ENCODE measurements at places on chromosomes 5 and 9.

DNA sequence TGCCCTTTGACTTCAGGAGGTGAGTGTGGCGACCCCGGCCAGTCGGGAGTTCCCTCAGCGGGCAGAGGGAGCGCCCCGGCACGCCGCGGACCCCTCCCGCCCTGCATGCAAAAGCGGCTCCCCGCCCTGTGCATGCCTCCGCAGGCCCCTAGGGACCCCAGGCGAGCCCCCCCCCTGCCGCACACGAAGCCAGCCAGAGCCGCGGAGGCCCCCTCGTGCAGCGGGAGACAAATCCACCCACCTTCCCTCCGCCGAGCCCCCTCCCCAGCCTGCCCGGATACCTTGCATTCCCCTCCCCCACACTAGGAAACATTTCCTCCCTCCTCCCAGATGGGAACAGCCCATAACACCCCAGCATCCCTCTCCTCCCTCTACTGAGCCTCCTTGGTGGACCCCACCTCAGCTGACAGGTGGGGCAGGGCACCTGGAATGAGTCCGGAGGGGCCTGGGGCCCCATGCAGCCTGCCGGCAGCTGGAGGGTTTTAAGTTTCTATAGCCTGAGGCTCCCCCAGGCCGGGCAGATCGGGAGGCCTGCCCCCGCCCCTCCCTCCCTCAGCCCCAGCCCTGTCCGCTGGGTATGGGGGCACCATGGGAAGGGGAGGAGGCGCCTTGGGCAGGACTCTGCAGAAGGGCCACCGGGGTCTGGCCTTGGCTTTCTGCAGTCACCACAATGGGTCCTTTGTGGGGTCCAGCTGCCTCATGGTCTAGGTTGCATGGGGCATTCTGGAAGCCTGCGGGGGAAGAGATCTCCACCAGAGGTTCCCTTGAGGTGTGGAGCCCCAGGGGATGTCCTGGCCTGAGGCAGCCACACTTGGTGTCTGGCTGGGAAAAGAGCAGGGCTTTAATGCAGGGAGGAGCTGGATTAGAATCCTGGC lies 601 bp downstream of the ERGIC1 start:
- peak; percentile 51 for DNase-seq

- no peak for DNase-seq
These were observed 7.8 kb upstream of the VLDLR start for GRCh38 chr9:2613730-2614271.

GRCh38 chr5:151085517-151086041 lies 4.7 kb upstream of the TNIP1 start:
- DNase-seq = peak; percentile 60

- DNase-seq = no peak
These were observed 452.8 kb downstream of the RAB3C start for GRCh38 chr5:59035681-59036080.

DNA sequence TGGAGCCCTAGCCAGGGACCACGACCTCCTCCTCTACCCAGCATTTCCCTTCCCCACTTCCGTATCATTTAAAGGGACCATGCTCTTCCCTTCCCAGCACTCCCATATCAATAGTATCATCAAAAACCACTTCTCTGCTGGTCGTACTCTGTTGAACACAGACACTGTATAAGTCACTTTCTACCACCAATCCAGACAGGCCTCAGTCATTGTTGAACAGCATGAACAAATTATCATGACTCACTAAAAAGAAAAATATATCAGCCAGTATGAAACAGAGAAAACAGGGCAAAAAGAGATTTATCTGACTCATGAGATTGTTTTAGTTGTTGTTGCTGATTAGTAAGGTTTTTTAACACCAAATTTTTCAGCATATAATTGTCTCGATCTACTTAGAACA lies 89.8 kb downstream of the CDKN2A start:
- DNase-seq = no peak

DNA sequence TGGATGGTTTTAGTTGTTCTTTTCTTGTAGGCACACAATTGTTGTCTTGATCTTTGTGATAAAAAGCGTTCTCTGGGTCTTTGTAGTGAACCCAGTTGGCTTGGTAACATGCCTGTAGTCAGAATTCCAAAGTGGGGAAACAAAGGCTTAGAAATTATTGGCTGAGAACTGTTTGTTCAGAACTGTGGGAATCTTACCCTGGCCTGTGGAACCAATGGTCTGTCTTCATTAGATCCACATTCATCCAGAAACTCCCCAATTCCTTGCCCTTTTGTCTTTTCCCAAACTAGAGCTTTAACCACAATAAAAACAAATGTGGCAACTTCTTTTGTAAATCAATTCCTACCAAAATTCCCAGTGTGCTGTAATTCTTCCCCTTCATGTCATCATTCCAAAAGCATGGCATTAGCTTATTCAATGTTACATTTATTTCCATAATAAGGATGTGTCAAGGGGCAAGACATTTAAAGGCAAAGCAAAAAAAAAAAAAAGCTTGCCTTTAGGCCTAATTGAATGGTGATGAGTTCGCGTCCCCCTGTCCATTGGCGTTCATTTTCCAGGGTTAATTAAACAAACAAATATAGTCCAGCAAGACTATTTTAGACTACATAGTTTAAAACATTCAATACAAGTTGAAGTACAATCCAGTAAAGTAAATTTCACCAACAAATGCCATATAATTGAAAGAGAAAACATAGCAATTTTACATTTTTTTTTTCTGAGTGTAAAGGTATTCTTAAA lies 249.8 kb upstream of the ZNF608 start:
- no peak for DNase-seq

DNA sequence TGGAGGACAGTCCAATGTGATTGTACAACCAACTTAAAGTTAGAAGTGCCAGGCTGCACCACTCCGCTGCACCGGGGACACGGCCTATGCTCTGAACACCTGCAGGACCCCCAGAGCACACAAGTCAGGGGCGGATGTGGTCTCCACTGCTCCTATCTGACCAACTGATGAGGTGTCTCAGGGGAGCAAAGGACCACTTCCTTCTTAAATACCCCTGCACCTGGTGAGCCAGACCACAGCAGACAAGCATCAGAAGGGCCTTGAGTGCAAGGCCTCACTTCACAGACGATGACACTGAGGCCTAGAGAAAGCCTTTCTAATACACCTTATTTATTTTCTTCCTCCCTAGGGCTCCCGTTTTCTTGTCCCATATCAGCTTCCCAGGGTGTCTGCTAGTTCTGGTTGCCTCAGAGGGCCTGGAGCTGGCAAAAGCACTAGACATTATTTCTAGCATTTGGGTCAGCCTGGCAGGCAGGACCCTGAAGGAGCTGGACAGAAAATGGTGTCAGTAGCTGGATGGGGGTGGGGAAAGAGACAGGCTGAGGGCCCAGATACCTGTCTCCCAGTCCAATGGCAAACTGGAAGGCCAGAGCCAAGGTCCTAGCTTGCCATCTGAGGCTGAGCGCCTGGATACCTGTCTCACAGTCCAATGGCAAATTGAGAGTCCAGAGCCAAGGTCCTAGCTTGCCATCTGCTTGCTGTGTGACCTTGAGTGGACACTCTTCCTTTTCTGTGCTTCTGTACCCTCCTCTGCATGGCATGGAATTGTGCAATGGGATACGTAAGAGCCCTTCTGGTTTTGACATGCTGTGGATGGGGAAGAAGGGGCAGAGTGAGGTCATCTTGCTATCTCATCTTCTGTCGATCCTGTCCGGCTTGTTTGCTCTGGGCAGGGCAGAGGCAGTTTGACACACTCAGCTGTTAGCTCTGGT lies 9.0 kb downstream of the CCDC69 start:
- peak; percentile 93 for DNase-seq

GRCh38 chr5:42718591-42718990 lies 38.0 kb upstream of the CCDC152 start:
- no peak for DNase-seq

GRCh38 chr5:124980163-124980941 lies 233.9 kb upstream of the ZNF608 start:
- DNase-seq = peak; percentile 72

- no peak for DNase-seq
These were observed 23.9 kb downstream of the GOLM1 start for GRCh38 chr9:86075132-86076109.

- DNase-seq = no peak
These were observed 1185.7 kb upstream of the C9orf72 start for GRCh38 chr9:28758971-28759370.

DNA sequence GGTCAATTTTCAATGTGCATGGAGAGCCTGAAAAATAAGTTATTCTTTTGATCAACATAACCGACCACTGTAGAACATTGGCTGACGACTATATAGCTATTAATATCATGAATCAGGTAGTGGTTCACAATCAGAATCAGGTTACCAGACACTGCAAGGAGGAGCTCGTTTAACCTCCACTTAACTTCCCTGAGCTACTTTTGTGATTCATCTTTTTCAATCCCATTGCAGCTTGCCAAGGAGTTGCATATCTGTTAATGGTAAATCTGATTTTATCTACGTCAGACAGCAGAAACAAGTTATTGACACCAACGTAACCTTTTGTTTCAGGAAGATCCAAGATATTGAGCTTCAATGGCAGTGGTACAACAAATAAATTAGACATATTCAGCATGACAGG lies 2263.8 kb upstream of the ACO1 start:
- DNase-seq = no peak

GRCh38 chr9:128116104-128117083 lies 11.1 kb downstream of the PTGES2 start:
- no peak for DNase-seq

GRCh38 chr9:106868565-106868964 lies 5.6 kb downstream of the ZNF462 start:
- DNase-seq = no peak

GRCh38 chr5:28862137-28862859 lies 1823.9 kb upstream of the CDH9 start:
- DNase-seq = no peak

GRCh38 chr9:94157050-94157801 lies 73.0 kb downstream of the PTPDC1 start:
- DNase-seq = no peak

DNA sequence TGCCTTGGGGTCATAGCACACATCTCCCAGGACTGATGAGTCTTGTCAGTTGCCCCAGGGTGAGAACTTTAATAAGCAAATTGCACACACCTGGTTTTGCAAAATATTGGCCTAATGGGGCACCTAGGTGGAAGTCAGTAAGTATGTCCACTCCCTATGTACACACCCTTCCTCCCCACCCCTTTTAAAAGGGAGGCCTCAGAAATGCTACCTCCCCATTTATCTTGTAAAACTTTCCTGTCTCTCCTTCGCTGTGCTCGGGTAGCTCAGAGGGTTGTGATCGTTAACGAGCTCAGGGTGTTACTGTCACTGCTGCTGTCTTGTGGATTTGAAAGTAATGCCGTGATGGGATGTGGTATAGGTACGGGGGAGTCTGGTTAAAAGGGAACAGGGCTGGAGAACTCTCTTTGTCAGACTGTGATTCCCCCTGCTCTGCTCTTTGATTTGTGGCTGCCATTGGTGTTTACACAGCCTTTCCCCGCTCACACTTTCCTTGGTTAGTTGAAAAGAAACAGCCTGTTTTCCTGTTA lies 26.2 kb downstream of the ZNF462 start:
- DNase-seq = no peak

DNA sequence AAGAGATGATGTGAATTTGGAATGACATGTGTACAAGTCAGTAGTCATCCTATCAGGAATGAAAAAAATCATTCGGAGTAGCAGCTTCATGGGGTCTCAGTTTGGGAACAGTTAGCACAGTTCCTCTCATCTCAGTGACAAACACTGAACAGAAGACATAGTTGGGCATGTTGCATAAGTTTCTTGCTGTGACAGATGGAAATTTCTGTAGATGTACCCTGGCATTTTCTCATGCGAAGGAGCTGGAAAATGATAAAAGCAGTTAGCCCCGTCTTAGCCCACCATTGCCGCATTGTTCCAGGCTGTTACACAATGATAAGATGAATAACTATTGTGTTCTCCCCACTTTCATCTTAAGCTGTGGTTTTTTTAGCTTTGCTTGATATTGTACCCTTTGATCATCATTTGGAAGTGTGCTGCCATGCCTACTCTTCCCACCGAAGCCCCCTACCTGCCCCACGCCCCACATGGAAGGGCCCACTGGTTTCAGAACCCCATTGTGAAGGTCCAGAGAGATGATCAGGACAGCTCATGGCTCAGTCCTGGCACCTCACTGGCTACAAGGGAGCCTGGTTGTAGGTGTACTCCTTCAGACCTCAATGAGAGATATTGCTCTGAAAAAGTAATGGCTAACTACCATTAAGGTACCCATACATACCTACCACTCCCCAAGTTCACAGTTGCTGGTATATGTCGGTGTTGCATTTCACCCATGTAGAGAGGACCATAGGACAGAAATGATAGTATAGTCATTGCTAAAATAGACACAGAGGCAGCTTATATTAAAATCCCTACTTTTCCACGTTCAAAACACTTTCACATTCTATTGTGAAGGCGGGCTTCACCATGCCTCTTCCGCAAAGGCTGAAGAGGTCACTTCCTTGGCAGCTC lies 38.8 kb downstream of the SFXN1 start:
- no peak for DNase-seq

- DNase-seq = no peak
These were observed 102.3 kb upstream of the CCDC112 start for GRCh38 chr5:115398719-115399118.

DNA sequence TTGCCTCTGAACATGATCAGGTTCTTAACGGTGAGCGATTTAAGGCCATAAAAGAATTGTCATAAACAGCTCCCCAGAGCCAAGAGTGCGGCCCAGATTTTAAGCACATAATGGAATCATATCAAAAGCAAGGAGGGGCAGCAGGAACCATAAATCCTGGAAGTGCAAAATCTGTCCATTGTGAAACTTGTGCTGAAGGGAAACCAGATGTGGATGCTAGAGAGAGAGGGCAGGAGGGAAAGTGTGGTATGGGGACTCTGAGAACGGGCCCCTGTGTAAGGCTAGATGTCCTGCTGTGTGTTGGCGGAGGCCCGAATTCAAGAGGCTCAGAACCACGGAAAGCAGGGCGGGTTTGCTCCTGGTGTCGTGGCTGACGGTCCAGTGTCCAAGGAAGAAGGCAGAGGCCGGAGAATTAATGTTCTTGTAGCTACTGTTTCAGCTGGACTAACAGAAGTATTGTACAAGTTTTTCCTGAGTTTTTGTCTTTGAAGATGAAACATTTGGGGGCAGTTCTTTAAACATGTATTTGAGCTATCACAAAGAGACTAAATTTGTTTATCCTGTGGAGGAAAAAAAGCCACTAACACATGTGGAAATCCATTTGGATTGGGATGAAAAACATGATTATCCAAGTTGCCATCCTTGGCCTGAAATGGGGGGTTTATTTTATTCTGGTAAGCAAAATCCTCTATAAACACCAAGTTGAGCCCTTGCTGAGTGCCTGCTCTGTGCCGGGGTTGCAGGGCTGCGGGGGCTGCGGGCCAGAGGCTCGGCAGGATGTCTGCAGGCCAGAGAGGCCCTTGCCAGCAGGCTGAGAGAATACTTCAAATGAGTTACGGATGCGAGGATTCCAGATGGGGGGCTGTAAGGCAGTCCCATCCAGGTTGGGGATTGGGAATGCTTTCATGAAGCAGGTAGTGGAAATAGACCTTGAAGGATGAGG lies 9.2 kb upstream of the CXCL14 start:
- DNase-seq = no peak

DNA sequence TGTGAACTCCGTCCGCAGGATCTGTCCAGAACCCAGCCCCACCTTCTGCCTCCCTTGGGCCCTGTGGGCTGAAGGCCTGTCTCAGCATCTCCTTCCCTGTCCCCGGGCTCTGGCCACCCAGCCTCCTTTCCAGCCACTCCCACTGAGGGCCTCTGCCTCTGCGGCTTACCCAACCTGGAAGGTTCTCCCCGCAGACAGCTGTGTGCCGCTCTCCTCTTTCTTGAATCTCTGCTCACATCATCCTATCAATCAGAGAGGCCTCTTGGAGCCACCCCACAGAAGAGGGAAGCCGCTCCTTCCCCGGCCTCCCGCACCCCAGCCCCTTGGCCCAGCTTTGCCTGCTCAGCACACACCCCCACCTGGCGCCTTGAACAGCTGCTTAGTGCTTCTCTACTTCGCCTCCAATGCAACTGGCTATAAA lies 81.5 kb upstream of the UNC5A start:
- DNase-seq = no peak

GRCh38 chr9:129498451-129499384 lies 122.2 kb downstream of the C9orf50 start:
- DNase-seq = no peak
